ENCODE measurements at places on chromosomes 7 and 10. TPM values are rescaled to one million over a fixed set of nuclear protein-coding genes. Genes with fewer than 3 reads are reported as not detected.

DNA sequence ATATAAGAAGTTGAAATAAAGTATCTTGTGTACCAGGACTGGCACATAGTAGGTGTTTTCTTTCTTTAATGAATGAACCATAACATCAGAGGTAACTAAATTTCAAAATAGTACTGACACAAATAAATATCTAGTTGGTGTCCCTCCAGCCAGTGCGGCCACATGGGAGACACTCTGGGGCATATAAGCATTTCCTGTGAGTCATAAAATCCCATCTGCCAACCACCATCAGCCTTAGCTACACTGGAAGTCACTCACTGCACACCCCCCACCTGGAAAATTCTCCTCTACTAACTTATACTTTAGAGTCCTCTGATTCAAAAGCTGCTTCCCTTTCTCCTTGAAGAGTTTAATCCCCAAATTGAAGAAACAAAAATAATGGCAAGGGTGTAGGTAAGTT lies 32.5 kb downstream of the DYDC1 start:
- no peak overlapping the region for H3K4me3 ChIP-seq
- peaks cover 2% of the 10 kb centered on the region for H3K4me1 ChIP-seq
- DNase-seq, result no peak
- H3K36me3 ChIP-seq, result no peaks in the 10 kb centered on the region

The RINT1 gene
- 22.8 TPM for total RNA-seq

GRCh38 chr7:151204383-151205032 lies 5.8 kb downstream of the H2BK1 start:
- H3K36me3 ChIP-seq, result no peaks in the 10 kb centered on the region
- H3K4me1 ChIP-seq, result peaks cover 24% of the 10 kb centered on the region
- DNase-seq, result no peak
- peaks cover 19% of the 10 kb centered on the region for H3K27me3 ChIP-seq
- H3K4me3 ChIP-seq, result no peak overlapping the region
- H3K27ac ChIP-seq, result no peak overlapping the region

DNA sequence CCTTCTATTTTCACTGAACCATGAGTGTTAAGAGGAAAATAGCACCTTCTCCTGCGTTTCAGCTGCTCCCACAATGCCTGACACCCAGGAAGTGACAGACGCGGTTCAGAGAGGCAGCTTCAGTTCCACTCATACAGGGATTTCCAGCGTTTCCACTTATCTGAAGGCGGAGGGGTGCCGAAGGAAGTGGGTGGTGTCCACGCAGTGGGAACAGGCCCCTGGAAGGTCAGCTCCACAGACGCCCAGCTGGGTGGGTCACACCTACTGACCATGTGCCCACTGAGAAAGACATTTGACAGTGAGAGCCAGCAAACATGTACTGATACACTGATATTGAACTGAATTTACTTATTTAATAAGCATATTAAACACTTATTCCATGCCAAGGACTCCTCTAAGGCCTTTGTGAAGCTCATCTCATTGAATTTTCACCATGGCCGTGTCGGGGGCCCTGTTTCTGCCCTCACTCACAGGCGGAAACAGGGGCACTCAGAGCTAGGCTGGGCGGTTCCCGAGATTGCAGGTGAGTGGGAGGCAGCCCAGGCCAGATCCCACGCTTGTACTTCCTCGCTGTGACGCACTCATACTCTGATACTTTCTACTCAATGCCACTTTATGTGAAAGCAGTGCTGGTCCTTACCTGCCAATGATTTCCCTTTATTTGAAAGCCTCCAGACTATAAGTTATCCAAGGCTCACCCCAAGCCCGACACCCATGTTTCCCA lies 96.8 kb downstream of the TCERG1L start:
- no peak for DNase-seq
- H3K36me3 ChIP-seq, result no peaks in the 10 kb centered on the region
- no peak overlapping the region for H3K4me3 ChIP-seq
- H3K27ac ChIP-seq, result no peak overlapping the region

DNA sequence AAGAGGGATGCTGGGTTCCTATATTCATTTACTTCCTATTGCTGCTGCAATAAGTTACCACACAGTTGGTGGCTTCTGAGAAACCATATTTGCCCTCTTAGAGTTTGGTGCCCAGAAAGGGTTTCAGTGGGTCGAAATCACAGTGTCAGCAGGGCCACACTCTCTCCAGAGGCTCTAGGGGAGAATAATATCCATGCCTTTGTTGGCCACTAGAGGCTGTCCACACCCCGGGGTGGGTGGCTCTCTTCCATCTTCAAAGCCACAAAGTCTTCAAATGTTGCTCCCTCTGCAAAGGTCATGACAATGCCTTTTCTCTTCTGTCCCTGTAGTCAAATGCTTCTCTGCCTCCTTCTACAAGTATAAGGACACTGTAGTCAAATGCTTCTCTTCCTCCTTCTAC lies 989.4 kb downstream of the CCSER2 start:
- H3K27ac ChIP-seq, result no peak overlapping the region
- no peaks in the 10 kb centered on the region for H3K4me1 ChIP-seq
- no peak overlapping the region for H3K4me3 ChIP-seq

GRCh38 chr10:133257489-133258065 lies 19.1 kb downstream of the ADAM8 start:
- H3K36me3 ChIP-seq, result no peaks in the 10 kb centered on the region
- H3K4me3 ChIP-seq, result peak overlapping the region; percentile 11
- H3K27ac ChIP-seq, result peak overlapping the region; percentile 86
- peaks cover 47% of the 10 kb centered on the region for H3K4me1 ChIP-seq
- no peaks in the 10 kb centered on the region for H3K27me3 ChIP-seq
- DNase-seq, result no peak

DNA sequence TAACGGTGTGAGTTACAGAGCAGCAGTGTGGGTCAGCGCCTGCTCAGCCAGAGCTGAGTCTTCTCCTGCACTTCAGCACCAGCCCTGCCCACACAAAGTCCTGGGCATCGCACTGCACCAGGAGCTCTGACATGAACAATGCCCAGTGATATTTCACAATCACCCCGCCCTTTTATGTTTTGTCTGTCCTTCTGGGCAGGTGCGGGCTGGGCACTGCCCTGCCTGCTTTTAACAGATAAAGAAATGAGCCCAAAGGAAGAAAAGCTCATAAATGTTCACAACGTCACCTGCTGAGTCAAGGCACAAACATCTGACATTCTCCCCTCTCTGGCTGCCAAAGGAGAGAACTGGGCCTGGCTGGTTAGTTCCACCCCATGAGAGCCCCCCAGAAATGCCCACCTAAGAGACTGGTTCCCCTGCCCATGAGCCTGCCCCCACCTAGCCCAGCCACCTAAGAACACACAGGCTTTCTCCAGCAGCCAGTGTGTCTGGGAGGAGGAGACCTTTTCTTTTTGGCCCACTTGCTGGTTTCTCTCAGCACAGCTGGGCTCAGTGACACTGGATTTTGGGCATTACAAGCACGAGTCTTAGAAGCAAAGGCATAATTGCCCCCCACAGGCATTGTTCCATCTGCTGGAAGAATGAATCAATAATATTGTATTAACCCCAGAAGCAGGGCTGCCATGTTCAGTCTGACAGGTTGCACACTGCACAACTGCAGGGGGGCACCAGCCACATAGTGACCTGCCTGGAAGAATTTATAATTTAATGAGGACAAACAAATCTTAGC lies 22.3 kb downstream of the CALML3 start:
- no peak overlapping the region for H3K27ac ChIP-seq
- no peak for DNase-seq
- peaks cover 27% of the 10 kb centered on the region for H3K27me3 ChIP-seq
- no peaks in the 10 kb centered on the region for H3K36me3 ChIP-seq
- H3K4me3 ChIP-seq, result no peak overlapping the region

- no peak for DNase-seq
- peak overlapping the region; percentile 83 for H3K4me3 ChIP-seq
Measured at GRCh38 chr10:62054408-62054807, 152.9 kb downstream of the ARID5B start.

Data from activated CD8-positive, alpha-beta memory T cell treated with anti-CD3 and anti-CD28 coated beads, Interleukin-2, amount 10 ng/mL, durations not matched to agents 7 days and 5 days (primary cell).